Activated CD4-positive, alpha-beta T cell treated with anti-CD3 and anti-CD28 coated beads for 24 hours (primary cell): ENCODE measurements at places on chromosomes 2 and 18.

DNA sequence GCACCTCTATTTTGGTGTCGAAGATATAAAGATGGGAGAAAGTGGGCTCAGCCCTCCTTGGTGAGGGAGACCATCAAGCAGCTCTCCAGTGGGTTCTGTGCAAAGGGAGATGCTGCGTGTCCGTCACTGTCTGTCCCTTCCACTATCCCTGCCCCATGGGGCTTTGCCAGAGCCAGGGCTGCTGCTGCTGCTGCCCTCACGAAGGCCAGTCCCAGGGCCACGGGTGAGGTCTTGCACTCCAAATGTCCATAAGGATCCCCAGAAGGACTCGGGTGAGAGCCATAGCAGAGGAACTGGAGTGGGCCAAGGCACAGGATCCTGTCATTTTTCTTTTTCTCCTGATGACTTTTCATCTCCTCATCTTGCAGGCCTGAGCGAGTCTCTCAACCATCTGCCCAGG is 3.7 kb upstream of the DIPK1C start:
- no peak for DNase-seq

GRCh38 chr2:229348128-229348527 is 77.0 kb upstream of the PID1 start:
- no peak for DNase-seq

DNA sequence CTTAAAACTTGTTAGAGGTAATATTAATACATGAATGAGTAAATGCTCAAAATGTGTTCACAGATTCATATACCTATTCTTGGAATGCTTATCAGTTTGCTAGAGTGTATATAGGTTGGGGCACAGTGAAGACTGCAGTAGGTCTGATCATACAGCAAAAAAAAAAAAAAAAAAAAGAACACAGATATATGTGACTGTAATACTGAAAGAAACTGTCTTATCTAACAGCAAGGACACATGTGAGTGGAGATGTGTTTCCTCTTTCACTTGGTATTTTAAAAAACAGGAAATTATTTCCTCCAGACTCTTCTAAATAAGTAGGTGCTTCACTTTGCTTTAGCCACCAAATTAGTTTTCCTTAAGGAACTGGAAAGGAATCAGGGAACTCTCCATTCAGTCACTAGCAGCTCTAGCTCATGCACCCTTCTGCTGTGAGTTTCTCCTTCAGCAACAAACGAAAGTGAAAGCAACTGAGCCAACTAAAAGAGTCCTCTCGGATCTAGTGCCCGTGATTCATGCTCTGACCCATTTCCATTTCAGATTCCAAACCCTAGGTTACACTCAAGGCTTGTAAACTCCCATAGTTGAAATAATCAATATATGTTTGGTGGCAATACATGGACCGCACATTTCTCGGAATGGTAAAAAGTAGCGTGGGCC is 98.5 kb downstream of the DSEL start:
- no peak for DNase-seq

- no peak for DNase-seq
Measured at GRCh38 chr2:233056961-233057605, 3.1 kb upstream of the INPP5D start.

DNA sequence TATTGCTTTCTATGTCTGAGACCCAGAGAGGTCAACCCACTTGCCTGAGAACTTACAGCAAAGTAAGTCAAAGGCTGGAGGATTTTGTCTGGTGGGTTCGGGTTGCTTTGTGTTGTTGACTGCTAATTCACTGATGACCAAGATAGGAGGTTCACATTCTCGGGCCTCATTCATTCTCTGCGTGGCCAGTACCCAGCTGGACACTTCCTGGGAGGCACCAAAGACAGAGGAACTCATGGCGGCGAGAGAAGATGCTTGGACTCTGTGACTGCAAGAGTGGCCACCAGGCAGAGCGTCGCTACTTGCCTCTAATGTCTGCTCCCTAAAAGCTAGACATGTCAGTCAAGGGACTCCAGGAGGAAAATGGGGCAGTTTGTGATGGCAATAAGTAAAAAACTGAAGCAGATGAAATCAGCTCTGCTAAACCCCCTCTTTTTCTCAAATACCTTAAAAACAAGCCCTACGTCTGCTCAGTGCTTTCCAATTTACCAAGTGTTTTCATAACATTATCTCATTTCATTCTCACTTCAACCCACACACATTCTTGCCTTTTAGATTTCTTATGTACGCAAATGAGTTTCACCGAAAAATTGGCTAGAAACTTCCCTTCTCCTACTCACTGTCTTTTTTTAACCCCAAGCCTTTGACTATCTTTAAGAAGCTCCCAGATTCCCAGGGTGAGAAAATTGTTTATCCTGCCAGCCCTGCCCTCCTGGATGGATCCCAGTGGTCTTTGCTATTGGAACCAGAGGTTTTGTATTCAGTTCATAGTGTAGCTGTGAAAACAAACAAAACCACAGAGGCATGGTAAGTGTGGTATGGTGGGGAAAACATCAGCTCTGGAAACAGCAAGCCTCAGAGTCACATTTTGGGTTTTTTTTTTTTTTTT is 4.9 kb upstream of the LBH start:
- DNase-seq: no peak

DNA sequence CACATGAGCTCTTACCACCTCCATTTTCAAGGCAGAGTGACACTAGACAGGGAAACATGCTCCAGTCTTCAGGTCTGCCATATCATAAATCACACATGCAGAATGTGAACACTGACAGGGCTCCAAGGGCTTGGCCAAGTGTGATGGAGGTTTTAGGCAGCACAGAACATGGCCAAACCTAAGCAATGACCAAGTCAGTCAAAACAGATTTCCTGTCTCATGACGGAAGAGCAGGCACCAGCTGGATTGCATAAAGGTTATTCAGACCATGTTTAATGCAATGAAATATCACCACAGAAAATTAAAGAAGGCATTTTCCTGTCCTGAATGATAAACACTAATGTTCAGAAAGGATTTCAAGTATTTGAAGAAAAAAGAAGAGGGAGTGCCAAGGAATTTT is 72.5 kb downstream of the SUMO1 start:
- DNase-seq: no peak

DNA sequence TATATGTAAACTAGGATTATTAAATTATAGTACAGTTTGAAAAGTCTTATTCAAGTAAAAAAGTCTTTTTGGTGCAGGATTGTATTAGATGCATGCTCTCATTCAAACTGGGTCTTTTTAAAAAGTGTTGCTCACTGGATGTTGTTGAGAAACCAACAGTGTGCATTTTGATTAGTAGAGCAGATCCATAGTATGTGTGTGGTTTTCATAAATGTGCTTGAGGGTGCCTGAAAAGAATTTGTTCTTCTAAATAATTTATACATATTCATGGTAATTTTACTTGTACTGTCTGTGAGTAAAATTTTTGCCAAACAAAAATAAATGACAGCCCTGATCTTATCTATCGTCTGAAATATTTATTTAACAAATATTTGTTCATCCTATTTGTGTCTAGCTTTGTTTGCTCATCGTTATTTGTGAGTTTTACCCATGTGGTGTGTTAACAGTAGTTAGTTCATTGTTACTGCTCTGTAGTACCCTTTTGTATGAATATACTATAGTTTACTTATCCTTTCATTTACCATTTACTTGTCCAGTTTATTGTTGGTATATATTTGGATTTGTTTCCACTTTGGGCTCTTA is 50.4 kb downstream of the PTPN4 start:
- no peak for DNase-seq

GRCh38 chr2:236239276-236240065 is 24.7 kb downstream of the ASB18 start:
- DNase-seq: no peak

- no peak for DNase-seq
Measured at GRCh38 chr2:190663839-190664238, 15.0 kb downstream of the NAB1 start.

DNA sequence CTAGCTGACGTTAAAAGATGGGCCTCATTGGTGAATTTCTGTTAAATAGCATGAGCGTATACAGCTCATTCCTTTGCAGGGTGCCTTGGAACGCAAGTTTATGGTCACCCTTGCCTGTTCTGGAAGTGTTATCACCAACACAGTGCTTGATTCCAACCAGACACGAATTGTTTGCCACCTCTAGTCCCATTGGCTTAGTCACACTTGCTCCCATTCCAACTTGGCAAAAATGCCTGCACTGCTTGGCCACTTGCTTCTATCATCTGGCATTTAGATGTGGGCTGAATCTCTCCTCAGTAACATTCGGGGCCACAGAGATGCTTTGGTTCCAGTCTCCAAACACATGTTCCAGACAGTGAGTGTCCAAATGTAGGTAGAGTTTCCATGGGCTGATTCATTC is 27.5 kb upstream of the ACVR1 start:
- no peak for DNase-seq

GRCh38 chr18:43115076-43115921 is at the start of gene RIT2:
Gene RIT2 (minus strand): TSS chr18:43115685.
- no peak for DNase-seq

DNA sequence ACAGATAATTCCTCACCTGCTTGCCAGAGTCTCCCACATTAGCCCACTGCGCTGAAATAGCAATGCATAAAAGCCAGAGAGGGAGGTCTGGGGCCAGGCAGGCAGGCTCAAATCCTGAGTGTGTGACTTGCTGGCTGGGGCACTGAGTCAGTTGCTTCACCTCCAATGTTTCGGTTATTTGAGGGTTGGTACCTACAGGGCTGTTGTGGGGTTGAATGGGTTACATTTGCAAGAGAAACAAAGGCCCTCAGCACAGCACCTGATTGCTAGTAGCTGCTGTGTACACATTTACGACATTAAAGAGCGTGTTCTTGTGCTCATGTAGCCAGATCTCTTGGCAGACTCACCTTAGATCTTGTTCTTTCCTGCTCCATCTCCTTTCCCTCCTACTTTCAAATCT is 34.1 kb upstream of the FAM110C start:
- DNase-seq: no peak

- DNase-seq: no peak
Measured at GRCh38 chr18:72555968-72556367, 11.8 kb upstream of the CBLN2 start.

GRCh38 chr2:131431336-131431735 is 44.6 kb upstream of the TUBA3D start:
- DNase-seq: no peak

GRCh38 chr2:39127973-39128372 is 7.1 kb upstream of the SOS1 start:
- DNase-seq: no peak

GRCh38 chr2:229456091-229456490 is 185.0 kb upstream of the PID1 start:
- DNase-seq: no peak

GRCh38 chr2:99756059-99756458 is 266.2 kb upstream of the REV1 start:
- DNase-seq: no peak

DNA sequence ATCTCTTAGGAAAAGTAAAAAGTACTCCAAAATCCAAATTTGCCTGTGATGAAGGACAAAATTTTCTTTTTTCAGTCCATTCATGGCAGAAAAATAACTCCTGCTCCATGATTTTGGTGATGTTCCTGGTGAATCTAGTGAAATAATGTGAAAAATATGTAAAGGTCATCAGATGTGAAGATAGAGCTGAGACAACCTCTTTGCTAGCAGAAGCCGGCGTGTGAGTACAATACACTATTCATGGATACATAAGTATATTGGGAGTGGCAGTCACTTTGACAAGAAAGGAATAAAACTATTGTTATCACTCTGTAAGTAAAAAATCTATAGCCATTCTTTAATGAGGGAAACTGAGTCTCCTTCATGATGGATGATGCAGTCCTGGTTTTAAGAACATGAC is 6.3 kb upstream of the SLC1A4 start:
- no peak for DNase-seq

GRCh38 chr2:152546230-152546837 is 170.9 kb downstream of the PRPF40A start:
- no peak for DNase-seq

- DNase-seq: no peak
Measured at GRCh38 chr2:64094663-64095382, 49.4 kb downstream of the PELI1 start.

DNA sequence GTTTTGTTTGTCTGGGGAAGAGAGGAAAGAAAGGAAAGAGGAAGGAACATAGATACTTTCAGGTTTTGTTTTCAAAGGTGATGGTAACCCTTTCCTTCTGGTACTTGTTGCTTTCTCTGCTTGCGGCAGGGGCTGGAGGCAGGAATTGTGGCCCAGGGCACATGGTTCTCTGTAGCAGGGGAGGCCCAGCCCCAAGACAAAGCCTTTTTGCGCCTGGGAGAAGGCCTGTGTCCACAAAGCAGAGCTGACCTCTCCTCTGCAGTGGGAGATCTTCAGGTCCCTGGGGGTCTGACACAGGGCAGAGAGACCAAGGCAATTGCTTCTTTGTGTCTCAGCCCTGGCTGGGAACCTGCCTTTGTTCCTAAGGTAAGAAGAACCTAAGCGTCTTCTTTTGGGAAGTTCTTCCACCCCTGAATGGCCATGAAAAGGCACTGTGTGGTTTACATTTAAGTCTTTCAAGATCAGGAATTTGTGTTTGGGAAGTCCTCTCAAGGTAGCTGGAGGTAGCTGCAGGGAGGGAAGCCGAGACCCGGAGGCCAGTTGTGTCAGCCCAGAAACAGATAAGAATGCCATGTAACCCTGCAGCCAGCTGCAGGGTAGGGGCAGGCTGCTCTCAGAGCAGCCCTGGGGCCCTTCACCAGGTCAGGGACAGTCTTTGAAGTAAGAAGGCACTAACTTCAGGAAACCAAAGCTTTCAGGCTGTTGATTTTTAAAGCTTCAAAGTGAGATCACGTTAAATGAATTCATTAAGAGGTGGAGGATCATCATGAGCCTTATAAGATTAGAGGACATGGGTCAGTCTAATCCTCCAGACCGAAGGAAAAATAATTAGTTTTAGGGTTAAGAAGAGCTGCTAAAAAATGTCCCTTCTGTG is 119.3 kb downstream of the STPG4 start:
- no peak for DNase-seq

- DNase-seq: no peak
Measured at GRCh38 chr2:12119841-12120240, 373.4 kb downstream of the LPIN1 start.

DNA sequence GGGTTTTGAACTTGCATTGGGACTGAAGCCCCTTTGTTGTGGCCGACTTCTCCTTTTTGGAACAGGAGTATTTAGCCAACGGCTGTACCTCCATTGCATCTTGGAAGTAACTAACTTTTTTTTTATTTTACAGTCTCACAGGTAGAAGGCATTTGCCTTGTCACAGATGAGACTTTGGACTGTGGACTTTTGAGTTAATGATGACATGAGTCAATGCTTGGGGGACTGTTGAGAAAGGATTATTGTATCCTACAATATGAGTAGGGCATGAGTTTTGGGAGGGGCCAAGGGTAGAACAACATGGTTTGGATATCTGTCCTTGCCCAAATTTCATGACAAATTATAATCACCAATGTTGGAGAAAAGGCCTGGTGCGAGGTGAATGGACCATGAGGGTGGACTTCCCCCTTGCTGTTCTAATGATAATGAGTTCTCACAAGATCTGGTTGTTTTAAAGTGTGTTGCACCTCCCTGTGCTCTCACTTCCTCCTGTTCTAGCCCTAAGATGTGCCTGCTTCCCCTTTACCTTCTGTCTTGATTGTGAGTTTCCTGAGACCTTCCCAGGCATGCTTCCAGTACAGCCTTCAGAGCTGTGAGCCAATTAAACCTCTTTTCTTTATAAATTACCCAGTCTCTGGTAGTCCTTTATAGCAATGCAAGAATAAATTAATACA is 1269.4 kb upstream of the CHAC2 start:
- no peak for DNase-seq
